ENCODE measurements at places on chromosomes 5 and 9.

GRCh38 chr5:59565551-59565950 is 328.0 kb downstream of the PDE4D start:
- DNase-seq, result no peak

GRCh38 chr5:67306965-67307607 is 110.5 kb upstream of the CD180 start:
- no peak for DNase-seq

- no peak for DNase-seq
These were observed 447.5 kb upstream of the COX7C start for GRCh38 chr5:86170194-86170593.

DNA sequence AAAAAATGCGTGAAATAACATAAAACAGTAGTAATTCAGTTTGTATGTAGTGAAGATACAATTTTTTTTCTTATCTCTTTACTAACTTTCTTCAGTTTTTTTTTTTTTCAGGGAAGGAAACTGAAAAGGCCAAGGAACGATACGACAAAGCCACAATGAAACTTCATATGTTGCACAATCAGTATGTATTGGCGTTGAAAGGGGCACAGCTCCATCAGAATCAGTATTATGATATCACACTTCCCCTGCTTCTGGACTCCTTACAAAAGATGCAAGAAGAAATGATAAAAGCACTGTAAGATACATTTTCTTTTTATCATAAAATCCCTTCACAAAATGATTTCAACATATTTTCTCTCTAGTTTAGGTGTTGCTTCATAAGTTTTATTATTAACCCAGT is 120.0 kb downstream of the FER start:
- no peak for DNase-seq
